ENCODE measurements at places on chromosomes 4 and X. TPM values are rescaled to one million over a fixed set of nuclear protein-coding genes. Genes with fewer than 3 reads are reported as not detected.
A peak's percentile ranks its signal among the peaks of the same experiment; 100 is the strongest.

DNA sequence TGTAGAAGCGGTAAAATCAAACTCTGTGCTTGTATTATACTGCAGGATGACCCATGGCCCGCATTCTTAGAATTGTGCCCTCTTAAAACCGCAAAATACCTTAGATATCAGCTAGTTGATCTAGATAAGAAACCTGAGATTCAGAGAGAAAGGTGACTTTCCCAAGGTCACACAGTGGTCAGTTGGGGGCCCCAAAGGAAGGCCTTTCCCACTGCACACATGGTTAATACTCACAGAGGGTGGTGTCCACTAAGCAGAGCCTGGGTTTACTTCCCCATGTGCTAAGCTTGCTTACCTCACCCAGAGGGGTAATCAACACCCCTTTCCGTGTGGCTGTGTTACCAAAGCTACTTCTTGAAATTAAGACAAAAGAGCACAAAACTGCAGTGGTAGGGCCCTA, 66.3 kb downstream of the RBM47 start:
- no peak overlapping the region for H3K27ac ChIP-seq
- no peaks in the 10 kb centered on the region for H3K27me3 ChIP-seq
- H3K4me1 ChIP-seq, result peaks cover 3% of the 10 kb centered on the region
- no peak for DNase-seq
- no peaks in the 10 kb centered on the region for H3K36me3 ChIP-seq

DNA sequence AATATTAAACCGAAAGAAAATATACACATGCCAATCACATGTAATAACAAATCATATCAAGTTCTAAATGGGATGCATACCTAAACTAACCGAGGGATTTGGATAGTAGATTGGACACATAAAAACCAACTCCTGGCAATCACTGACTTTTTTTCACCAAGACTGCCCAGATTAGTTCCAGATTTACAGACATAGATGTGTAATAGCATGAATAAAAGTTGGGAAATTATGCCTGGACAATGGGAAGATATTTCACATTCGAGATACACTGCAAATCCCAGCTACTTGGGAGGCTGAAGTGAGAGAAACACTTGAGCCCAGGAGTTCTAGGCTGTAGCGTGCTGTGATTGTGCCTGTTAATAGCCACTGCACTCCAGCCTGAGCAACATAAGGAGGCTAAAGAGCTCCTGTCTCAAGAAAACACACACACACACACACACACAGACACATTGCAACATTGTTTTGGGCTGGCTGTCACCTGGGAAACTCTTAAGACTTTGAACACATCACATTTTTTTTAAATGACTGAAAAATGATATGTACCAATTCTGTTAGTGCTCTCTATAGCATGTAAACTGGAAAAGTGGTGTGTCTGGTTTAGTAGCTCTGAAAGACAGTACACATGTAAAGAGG, 5.7 kb downstream of the RAB40A start:
- DNase-seq, result peak; percentile 35
- peaks cover 15% of the 10 kb centered on the region for H3K4me1 ChIP-seq
- H3K27ac ChIP-seq, result no peak overlapping the region
- peaks cover under 1% of the 10 kb centered on the region for H3K27me3 ChIP-seq
- H3K36me3 ChIP-seq, result no peaks in the 10 kb centered on the region
- no peak overlapping the region for H3K4me3 ChIP-seq

GRCh38 chr4:3248811-3249661, at the start of gene MSANTD1:
Gene MSANTD1 (plus strand): TSS chr4:3249159. CDS start chr4:3249223, 64 bp downstream.
- no peak within 1 kb of the TSS for H3K4me3 ChIP-seq
- H3K36me3 ChIP-seq, result no peaks in the 10 kb centered on the region
- H3K27ac ChIP-seq, result no peak within 1 kb of the TSS
- no peaks in the 10 kb centered on the region for H3K4me1 ChIP-seq
- H3K27me3 ChIP-seq, result no peaks in the 10 kb centered on the region

GRCh38 chr4:141851246-141851891, 215.0 kb downstream of the IL15 start:
- no peaks in the 10 kb centered on the region for H3K27me3 ChIP-seq
- peaks cover 2% of the 10 kb centered on the region for H3K4me1 ChIP-seq
- no peaks in the 10 kb centered on the region for H3K36me3 ChIP-seq
- DNase-seq, result no peak
- no peak overlapping the region for H3K27ac ChIP-seq

DNA sequence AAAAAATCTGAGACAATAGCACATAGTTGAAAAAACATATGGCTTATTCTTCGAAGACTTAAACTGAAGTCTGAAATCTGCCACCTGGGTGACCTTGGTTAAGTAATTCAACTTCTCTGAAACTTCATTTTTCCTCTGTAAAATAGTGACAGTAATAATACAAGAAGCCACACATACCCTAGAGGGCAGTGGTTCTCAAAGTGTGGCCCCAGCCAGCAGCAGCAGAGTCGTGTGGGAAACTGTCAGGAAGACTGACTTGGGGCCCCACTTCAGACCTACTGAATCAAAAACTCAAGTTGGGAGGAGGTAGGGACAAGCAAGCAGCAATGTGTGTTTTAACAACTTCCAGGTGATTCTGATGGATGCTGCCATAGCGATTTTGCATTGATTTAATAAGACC, 249.9 kb downstream of the HNRNPD start:
- no peak for DNase-seq
- H3K4me3 ChIP-seq, result no peak overlapping the region
- no peaks in the 10 kb centered on the region for H3K4me1 ChIP-seq
- H3K36me3 ChIP-seq, result no peaks in the 10 kb centered on the region

Gene RAB40AL
- 0.88 TPM for total RNA-seq

DNA sequence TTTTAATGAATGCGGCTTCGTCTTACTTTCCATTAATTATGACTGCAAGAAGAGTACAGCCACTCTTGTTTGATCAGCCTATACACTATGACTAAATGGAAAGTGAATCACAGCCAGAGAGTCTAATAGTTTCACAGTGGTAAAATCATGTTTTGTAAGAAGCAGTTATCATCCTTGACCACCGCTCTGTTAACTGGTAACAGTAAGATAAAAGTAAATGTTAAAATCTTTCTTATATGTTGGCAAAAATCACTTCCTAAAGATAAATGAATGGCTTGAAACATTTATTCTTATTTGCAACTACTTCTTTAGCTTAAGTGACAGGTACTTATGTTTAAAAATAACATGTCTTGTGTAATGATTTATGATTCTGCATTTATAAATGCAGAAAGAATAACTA, 13.2 kb downstream of the GALNT7 start:
- peaks cover 26% of the 10 kb centered on the region for H3K4me1 ChIP-seq
- peak overlapping the region; percentile 92 for H3K27ac ChIP-seq
- H3K4me3 ChIP-seq, result peak overlapping the region; percentile 49
- DNase-seq, result no peak
- no peaks in the 10 kb centered on the region for H3K36me3 ChIP-seq
- no peaks in the 10 kb centered on the region for H3K27me3 ChIP-seq

Gene LRCH2
- 2.5 TPM for total RNA-seq

GRCh38 chrX:30702736-30703135, 49.5 kb downstream of the GK start:
- no peaks in the 10 kb centered on the region for H3K36me3 ChIP-seq
- H3K4me3 ChIP-seq, result no peak overlapping the region
- peak; percentile 58 for DNase-seq
- no peaks in the 10 kb centered on the region for H3K27me3 ChIP-seq
- no peaks in the 10 kb centered on the region for H3K4me1 ChIP-seq

- no peak overlapping the region for H3K4me3 ChIP-seq
- no peak overlapping the region for H3K27ac ChIP-seq
- DNase-seq, result peak; percentile 19
- no peaks in the 10 kb centered on the region for H3K36me3 ChIP-seq
- H3K27me3 ChIP-seq, result no peaks in the 10 kb centered on the region
These were observed 89.0 kb downstream of the KDR start for GRCh38 chr4:55036405-55036804.

DNA sequence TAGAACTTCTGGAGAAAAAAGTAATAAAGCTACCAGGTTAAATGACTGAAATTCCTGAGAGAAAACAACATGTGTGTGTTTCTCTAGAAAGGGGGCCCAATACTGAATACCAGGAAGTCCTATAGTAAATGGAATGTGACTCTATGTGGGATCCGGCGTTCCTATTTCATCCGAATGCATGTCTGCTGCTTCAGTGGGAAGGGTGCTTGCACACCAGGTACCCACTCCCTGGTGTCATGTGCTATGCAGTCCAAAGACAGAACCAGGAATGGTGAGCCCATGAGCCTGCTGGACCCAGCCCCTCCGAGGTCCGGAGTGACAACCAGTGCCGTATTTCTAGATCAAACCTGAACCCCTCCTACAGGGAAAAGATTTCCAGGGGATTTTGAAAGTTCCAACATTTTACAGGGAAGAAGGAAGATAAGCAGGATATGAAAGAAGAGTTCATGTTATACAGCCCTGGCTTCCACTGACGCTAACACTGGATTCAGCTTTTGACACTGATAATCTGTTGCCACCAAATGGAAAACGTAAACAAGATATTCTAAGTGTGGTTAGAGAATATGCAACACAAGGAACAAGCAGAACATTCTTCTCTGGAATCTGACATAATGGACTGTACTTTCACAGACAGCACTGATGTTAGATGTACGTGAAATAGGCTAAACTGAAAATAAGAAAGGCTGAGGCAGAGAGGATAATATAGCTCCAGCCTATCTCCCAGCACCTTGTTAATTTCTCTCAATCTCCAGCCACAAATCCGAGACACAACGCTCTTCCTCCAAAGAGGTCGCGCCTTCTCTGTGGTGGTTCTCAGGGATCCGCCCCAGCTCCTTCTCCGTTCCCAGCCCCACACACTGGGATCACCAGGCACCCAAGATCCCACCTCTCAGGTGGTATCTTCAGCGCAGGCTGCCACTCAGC, 725 bp upstream of the CXCL1 start:
- no peak overlapping the region for H3K27ac ChIP-seq
- peak overlapping the region; percentile 74 for H3K4me3 ChIP-seq
- H3K36me3 ChIP-seq, result no peaks in the 10 kb centered on the region
- no peaks in the 10 kb centered on the region for H3K27me3 ChIP-seq
- DNase-seq, result no peak

- H3K4me1 ChIP-seq, result peaks cover 11% of the 10 kb centered on the region
- no peaks in the 10 kb centered on the region for H3K27me3 ChIP-seq
- H3K4me3 ChIP-seq, result no peak overlapping the region
- no peaks in the 10 kb centered on the region for H3K36me3 ChIP-seq
These were observed 853.8 kb upstream of the INTU start for GRCh38 chr4:126779001-126779400.
